ENCODE measurements at places on chromosomes 2 and 18. TPM values are rescaled to one million over a fixed set of nuclear protein-coding genes. Genes with fewer than 3 reads are reported as not detected.

FBXO36 gene
- total RNA-seq = 0.52 TPM

RIOK3 gene
- total RNA-seq = 53.6 TPM

PLA2R1 gene
- not detected for total RNA-seq

HOXD9 gene
- not detected for total RNA-seq

Measured in T-helper 2 cell treated with Interferon-gamma antibody and Interleukin-4, amounts not matched to agents 100 ng/mL and 5 ng/mL, for 36 hours (primary cell).